ENCODE measurements at places on chromosomes 4 and X.

DNA sequence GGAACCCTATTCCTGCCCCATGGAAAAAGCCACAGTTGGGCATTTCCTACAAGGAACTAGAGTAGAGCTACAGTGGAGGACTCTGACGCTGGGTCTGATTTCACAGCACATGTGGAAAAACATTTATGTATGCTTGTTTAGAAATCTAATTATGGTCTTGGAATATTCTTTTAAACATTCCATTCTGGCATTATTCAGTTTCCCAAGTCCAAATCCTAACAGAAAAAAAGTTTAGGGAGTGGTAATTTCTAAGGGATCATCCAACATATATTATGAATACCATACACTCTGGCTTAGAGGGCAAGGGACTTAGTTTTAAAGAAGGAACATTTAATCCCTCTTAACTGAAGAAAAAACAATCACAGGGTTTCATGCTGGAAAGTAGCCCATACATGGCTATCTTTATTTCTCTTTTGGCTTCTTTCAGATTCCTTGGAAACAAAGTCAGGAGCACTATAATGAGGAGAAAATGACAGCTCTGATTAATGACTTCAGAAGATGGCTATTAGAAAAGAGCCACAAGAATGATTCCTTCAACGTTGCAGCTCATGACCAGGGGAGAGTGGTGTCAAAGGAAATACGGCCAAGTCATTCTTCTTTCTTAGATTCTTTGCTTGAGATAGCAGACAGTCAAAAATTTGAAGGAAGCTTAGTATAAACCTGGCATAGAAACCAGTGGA lies 56.1 kb downstream of the CNGA2 start:
- DNase-seq: no peak

GRCh38 chrX:67104982-67105757 lies 438.7 kb upstream of the AR start:
- DNase-seq: no peak

- DNase-seq: no peak
Observed at GRCh38 chr4:188002751-188003150, 7.2 kb downstream of the ZFP42 start.

- DNase-seq: no peak
Observed at GRCh38 chrX:76253432-76253831, 80.6 kb downstream of the PBDC1 start.

DNA sequence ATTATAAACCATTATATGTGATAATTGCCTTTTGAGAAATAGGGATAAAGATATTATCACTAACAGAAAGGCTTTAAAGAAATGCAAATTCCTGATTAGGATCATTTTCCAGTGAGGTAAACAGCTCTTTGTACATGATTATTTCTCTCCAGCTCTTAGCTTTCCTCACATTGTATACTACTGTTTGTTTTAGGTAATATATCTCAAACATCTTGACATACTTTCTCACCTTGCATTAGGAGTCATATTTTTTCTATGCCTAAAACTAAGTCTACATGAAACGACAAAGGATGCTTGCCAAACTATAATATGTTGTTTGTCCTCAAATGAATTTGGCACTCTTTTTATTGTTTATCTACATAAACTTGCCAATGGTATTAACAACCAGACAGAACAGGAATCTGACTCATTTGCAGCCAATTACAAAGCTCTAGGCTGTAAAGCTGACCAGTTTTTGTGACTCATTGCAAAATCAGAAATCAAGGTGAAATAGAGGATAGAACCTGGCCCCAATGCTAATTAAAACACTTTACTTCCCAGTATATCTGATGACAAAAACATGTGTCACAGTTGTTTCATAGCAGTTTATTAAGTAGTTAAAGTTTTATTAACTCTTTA lies 107.0 kb downstream of the IQCM start:
- DNase-seq: no peak

- no peak for DNase-seq
Observed at GRCh38 chr4:70508801-70509200, 9.6 kb upstream of the AMTN start.

GRCh38 chrX:16814597-16814996 lies 28.3 kb downstream of the TXLNG start:
- no peak for DNase-seq

- DNase-seq: no peak
Observed at GRCh38 chrX:35340465-35340864, 397.9 kb downstream of the FAM47B start.

DNA sequence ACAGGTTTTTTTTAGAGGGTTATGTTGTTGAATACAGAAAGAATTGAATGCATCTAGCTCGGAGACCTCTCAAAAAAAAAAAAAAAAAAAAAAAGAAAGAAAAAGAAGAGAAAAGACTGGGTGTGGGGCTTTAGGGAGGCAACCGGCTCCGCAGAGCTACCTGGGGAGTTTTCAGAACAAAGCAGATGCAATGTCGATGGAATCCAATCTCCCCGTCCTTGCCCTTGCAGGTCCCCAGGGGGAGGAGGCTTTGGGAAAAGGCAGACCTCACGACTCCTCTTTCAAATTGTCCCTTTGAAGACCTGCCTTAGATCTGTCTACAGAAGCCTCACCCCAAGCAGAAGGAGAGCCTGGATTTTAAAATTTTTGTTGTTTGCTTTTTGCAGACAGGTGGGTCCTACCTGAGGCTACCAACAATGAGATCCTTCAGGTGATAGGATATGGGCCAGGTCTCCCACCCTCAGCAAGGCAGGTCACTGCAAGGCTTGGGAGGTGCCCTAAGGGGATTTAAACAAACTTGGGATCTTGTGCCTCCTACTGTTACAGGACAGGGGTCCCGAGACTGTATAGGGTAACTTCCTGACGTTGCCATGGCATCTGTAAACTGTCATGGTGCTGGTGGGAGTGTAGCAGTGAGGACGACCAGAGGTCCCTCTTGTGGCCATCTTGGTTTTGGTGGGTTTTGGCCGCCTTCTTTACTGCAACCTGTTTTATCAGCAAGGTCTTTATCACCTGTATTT lies 75.2 kb upstream of the PRKX start:
- no peak for DNase-seq

- DNase-seq: no peak
Observed at GRCh38 chrX:123184866-123185276, 793 bp downstream of the GRIA3 start.

DNA sequence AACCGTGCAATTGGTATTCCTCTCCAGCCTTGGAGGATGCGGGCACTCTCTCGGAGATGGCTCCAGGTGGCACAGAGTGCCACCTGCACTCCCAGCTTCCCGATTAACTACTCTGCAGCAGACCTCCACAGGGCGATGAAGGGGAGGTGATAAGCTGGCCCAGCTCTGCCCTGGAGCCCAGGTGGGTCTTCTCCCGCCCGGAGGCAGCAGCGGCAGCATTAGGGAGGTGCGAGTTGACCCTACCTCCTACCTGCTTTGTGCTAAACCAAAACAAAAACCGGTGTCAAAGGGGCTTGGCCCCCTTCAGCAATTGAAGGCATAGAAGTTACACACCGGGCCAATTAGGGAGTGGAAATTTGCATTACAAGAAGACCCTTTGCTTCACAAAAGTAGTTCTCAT lies 137.4 kb upstream of the MAMLD1 start:
- DNase-seq: no peak

- DNase-seq: no peak
Observed at GRCh38 chr4:88396681-88397080, 18.0 kb downstream of the HERC6 start.

DNA sequence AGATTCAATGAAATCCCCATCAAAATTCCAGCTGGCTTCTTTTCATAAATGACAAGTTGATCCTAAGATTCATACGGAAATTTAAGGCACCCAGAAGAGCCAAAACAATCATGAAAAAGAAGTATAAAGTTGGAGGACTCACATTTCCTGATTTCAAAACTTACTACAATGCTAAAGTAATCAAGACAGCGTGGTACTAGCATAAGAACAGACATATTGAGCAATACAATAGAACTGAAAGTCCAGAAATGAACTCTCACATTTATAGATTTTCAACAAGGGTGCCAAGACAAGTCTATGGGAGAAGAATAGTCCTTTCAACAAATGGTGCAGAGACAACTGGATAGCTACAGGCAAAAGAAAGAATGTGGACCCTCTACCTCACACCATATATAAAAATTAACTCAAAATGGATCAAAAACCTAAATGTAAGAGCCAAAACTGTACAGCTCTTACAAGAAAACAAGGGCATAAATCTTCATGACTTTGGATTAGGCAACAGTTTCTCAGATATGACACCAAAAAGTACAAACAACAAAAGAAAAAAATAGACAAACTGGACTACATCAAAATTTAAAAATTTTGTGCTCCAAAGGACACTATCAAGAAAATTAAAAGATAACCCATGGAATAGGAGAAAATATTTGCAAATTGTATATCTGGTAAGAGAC lies 28.5 kb downstream of the SASH3 start:
- DNase-seq: no peak

- DNase-seq: no peak
Observed at GRCh38 chrX:129743821-129744220, 5.0 kb downstream of the XPNPEP2 start.

DNA sequence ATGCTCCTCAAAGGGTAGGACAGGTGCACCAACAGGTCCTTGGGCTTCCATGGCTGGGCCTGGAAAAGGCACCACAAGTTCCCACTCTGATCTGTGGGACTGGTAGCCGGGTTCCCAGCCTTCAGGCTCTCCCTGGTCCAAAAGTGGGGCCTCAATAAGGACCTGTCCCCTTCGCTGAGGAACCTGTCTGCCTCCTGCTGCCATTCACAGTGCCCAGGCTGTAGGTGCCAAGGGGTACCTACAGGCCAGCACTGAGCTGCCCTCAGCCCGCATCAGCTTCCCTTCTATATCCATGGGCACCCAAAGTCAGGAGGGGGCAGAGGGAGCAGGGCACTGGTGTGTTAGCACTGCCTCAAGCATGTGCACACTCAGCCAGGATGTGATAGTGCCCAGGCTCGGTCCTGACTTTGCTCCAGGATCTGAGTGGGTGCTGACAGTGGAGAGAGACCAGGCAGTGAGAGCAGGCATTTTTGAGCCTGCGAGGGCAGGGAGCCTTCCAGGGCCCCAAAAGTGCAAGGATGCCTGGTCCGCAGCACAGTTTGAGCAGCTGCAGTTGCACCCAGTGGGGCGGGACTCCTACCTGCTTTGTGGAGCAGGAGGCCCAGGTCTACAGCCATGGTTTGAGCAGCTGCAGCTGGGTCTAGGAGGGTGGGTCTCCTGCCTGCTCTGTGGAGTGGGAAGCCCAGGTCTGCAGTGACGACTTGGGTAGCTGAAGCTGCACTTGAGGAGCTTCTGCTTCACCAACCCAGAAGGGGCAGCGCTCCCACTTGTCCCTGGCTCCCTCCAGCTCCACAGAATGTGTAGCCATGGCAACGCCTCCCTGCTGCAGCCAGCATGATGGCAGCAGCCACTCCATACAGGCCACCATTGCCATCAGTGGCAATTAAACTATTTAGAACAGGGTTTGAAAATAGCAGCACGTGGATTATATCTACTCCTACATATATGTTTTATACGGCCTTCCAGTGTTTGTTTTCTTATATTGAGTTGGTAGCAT lies 376.4 kb downstream of the KCTD8 start:
- DNase-seq: no peak

DNA sequence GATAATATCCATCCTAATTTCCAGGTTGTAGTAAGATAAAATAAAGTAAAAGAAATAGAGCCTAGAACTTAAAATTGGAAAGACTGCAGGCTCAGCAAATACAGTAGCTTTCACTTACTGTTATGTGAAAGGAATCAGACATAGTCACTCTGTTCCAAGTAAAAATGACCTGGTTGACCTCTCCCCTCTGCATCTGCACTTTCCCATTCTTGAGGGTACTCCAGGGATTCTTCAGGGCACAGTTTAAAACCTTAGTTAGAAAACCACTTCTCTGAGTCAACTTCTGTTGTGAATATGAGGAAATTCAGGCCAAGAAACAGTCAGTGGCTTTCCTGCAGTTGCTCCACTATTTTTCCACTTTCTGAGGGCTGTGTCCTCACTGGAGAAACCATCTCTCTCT lies 42.9 kb downstream of the FRAS1 start:
- no peak for DNase-seq

DNA sequence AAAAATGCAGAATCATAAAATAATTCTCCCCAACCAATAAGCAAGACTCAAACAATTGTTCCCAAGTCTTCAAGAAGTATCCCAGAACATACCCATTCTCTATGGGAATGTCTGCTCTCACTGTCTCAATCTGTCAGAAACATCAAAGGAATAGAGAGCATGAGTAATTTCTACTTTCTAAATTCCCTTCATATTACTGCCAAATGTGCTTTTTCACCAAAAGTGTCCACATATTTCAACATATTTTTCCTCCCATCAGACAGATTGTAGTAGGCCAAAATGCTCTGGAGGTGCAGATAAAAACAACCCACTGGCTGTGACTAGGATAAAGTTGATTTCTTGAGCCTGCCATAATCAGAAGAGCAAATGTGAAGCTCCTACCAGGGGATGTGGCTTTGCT lies 692.0 kb upstream of the FAM241A start:
- no peak for DNase-seq

DNA sequence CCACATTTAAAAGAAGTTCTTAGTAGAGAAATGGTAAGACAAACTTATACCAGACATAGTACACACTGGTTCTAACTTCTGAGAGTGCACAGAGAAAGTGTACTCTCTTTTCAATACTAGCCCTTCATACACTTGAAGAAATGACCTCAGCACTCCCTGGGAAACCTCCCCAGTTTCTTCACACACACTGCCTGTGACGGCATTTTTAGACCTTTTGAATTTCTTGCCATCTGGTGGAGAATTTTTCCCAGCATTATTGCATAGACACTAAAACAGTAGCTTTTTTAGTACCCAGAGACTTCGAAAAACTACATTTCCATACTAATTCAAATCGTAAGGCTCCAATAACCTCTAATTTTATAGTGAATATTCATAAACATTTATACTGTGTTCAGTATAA lies 341.6 kb upstream of the MAOA start:
- DNase-seq: no peak

- no peak for DNase-seq
Observed at GRCh38 chrX:3592184-3592583, 121.3 kb downstream of the PRKX start.

- no peak for DNase-seq
Observed at GRCh38 chr4:55524844-55525571, 21.7 kb downstream of the CLOCK start.

GRCh38 chr4:31548823-31549222 lies 828.7 kb downstream of the PCDH7 start:
- DNase-seq: no peak

- DNase-seq: no peak
Observed at GRCh38 chrX:148537556-148538182, 37.3 kb downstream of the AFF2 start.

DNA sequence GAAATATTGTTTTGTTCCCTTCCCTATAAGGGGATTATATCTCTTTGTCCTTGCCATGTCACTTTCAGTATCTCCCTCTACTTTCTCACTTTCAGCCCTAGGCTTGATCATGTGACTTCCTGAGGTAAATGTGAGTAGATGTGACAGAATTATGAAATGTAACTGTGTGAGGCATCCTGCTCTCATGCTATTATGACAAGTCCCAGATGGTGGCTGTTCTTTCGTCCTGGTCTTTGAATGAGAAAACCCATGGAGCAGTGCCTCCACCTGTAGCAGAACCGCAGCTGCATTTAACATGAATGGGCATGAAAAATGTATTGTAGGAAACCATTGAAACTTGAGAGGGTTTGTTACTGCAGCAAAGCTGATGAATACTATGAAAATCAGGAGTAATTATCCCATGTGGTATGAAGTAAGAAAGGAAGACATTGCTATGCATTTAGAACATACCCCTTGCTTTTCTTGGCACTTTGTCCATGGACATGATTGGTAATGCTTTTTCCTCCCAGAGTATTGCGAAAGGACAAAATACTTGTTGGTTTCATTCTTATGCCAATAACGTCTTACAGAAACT lies 202.2 kb upstream of the GPRIN3 start:
- no peak for DNase-seq

GRCh38 chr4:185849664-185850550 lies 37.9 kb upstream of the SORBS2 start:
- no peak for DNase-seq

GRCh38 chr4:150078041-150078578 lies at the start of gene DCLK2:
Gene DCLK2, plus strand, starts transcription at chr4:150078445. Its CDS starts 583 bp downstream, at chr4:150079028.
- peak; percentile 42 for DNase-seq

Data from DMS79 (cell line).